CD14-positive monocyte (primary cell): ENCODE measurements at places on chromosomes 3 and 15.

GRCh38 chr3:50132421-50133282 is 22.5 kb upstream of the SEMA3F start:
- no peak for DNase-seq

- DNase-seq = no peak
Measured at GRCh38 chr3:98797905-98798304, 34.8 kb downstream of the ST3GAL6 start.

GRCh38 chr15:32855942-32856341 is 138.1 kb downstream of the GREM1 start:
- DNase-seq = no peak

DNA sequence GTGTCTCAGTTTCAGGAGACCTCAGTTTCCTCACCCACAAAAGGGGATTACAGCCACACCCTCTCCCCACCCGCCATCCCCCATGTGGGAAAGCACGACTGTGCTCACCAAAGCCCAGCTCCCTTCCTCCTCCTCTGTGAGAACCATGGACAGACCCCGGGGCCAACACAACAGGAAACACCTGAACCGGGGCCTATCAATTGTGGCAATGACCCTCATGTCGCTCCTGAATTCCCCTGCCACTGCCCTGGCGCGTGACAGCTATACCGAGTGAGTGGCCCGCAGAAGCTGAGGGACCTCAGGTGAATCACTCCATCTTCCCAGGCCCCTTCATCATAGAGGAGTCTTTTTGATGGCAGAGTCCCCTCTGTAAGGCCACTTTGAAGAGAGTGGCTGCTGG is 28.6 kb downstream of the PLEKHO2 start:
- DNase-seq = peak; percentile 56

DNA sequence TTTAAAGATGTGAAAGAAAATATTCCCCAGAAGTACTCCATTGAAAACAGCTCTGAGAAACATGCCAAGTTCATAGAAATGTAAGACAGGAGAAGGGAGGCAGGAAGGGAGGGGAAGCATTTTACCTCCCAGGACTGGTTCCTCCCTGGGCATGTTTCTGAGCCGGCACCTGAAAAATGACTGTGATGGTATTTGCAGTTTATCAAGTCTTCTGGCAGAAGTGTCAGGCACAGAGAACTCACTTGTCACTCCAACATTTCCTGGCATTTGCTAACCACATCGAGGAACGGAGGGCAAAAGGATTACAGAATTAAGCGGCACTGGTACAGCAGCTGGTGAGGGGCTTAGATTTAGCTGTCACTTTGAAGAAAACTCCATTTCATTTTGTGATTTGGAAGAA is 1054.0 kb downstream of the TUSC7 start:
- DNase-seq = no peak

- DNase-seq = no peak
Measured at GRCh38 chr3:85303156-85303555, 344.4 kb downstream of the CADM2 start.

- DNase-seq = no peak
Measured at GRCh38 chr3:135176881-135177280, 381.8 kb downstream of the EPHB1 start.

DNA sequence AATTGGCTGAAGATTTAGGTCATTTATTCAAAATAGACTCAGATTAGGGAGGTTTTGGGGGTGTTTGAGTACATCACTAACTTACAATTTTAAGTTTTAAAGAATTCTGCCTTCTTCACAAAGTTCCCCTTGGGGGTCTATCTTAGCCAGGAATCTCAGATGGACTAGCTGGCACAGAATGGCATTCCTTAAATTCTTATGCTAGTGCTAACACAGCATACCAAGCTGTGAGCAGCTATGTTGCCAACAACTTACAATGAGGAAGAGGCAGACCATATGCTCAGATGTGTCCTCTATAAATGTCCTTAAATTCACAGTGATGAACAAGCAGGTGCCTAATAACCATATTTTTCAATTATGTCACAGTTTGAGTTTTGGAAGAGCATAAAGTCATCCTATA is 60.9 kb upstream of the NPHP3 start:
- DNase-seq = no peak

DNA sequence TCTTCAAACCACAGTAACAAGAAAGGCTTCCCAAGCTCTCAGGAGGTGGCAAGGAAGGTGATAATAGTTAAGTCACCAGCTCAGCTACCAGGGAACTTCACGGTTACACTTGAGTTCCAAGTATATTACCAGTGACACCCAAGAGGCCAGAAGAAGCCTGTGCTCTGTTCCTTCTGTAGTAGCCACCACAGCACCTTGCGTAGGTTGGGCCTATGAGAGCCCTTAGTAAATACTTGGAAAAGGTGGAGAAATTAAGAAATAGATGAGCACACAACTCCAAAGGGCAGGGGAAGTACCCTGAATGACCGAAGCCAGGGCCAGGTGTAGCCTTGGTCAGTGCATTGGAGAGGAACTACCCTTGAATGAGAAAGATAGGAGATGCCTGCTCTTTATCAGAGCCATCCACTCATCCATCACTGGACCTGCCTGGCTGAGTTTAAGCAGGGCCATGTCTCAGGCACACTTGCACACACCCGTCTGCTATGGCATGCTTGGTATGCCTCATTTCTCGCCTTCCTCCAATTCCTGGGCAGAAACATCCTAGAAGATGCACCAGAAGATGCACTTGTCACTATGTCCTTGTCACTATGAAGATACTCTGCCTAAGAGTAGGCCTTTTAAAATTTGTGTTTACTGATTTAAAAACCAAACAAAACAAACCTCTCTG is 32.6 kb upstream of the NDUFB4 start:
- DNase-seq = no peak

GRCh38 chr3:126852511-126852910 is 130.4 kb upstream of the PLXNA1 start:
- DNase-seq = no peak

GRCh38 chr3:132255041-132255745 is 62.0 kb upstream of the ACP3 start:
- no peak for DNase-seq

DNA sequence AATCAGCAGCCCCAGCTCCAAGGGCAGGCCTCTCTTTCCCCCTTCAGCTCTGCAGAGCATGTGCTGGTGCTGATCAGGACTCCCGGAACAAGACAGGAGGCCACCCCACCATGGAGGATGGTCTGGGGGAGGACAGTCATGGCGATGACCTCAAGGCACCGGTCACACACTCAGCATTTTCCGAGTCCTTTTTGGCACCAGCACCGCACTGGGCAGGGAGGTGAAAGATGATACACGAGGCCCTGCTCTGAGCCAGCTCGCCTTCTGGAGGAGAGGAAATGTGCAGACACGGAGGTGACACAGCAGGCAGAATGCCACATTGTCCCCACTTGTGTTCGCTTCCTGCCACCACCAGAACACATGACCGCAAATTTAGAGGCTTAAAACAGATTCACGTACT is 61.8 kb upstream of the SEC61A1 start:
- no peak for DNase-seq

DNA sequence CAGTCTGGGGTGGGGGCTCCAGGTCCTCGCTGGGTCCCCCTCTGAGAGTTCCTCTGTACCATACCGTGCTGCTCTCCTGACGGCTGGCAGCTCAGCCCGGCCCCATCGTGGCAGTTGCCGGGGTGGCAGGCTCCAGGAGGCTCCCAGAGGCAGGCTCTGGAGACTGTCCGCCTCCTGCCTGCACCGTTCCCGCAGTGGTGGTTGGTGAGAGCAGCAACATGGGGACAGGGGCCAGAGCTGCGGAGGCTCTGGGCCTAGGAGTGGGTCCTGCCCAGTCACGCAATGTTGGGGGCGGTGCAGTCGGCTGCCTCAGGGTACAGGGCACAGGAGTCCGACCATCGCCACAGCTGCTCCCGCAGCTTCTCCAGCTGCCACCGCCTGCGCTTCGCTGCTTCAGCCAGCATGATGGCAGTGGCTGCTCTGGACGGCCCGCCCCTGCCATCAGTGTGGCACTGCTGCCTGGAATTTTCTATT is 492.7 kb downstream of the AGBL1 start:
- no peak for DNase-seq

DNA sequence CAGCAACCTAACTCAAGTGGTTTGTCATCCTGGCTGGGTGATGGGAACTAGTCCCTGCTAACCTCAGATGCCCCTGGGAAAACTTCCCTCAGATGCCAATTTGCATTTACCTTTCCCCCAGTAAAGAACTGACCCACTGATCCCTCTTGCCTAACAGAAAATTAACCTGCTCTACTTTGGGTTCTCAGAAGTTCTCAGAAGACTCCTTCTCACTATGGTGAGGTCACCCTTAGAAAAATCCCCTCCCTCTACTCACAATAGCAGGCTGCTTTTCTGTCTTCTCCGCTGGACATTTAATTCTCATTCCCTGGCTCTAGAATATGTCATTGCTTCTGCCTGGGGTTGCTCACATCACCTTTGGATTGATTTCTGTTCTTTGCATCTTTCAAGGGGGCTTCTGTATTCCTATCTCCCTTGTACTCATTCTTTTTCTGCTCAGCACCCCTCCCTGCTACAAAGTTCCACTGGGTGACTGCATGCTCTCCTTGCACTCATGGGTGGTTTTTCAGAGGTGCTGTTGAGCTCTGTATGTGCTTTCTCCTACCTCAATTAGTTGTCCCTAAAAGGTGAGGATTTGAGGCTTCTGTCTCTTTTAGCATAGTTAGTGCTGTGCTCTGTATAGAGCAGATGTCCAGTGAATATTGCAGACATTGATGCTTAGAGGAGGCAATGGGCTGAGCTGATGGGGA is 869 bp downstream of the PLA1A start:
- DNase-seq = no peak

GRCh38 chr15:96222981-96223380 is 107.5 kb upstream of the NR2F2 start:
- DNase-seq = no peak

DNA sequence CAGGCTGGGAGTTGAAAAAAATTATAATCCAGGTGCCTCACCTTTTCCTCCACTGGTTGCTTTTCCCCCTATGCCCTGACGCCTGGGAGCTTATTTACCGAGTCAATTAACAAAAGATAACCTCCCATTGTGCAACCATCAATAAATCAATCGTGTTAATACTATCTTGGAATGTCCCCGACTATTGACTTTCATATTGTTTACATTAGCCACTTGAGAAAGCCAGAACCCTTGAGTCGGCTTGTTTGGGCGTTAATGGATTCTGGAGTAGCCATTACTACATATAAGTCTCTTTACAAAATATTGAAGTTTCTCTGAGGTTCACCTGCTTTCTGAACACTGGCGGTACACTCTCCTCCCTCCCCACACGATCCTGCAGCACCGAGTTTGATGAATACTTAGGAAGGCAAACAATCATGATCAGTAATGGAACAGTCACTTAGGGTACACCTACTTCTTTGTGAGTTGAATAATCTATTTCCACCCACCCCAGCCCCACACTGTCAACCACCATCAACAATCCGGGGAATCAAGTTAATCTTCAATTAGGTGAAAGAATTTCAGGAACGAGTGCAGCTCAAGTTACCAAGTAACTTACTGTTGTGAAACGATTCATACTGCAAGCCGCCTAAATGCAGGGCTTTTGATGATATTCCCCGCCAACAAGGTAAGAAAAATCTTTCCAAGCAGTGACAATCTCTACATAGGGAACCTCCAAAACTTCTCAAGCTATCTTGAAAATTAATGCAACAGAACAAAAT is 159.3 kb upstream of the NR2F2 start:
- no peak for DNase-seq

- no peak for DNase-seq
Measured at GRCh38 chr3:124467980-124468902, 262.0 kb upstream of the UMPS start.

GRCh38 chr3:36212251-36212650 is 168.1 kb upstream of the STAC start:
- no peak for DNase-seq

GRCh38 chr15:38401701-38402100 is 52.2 kb upstream of the FAM98B start:
- DNase-seq = no peak

DNA sequence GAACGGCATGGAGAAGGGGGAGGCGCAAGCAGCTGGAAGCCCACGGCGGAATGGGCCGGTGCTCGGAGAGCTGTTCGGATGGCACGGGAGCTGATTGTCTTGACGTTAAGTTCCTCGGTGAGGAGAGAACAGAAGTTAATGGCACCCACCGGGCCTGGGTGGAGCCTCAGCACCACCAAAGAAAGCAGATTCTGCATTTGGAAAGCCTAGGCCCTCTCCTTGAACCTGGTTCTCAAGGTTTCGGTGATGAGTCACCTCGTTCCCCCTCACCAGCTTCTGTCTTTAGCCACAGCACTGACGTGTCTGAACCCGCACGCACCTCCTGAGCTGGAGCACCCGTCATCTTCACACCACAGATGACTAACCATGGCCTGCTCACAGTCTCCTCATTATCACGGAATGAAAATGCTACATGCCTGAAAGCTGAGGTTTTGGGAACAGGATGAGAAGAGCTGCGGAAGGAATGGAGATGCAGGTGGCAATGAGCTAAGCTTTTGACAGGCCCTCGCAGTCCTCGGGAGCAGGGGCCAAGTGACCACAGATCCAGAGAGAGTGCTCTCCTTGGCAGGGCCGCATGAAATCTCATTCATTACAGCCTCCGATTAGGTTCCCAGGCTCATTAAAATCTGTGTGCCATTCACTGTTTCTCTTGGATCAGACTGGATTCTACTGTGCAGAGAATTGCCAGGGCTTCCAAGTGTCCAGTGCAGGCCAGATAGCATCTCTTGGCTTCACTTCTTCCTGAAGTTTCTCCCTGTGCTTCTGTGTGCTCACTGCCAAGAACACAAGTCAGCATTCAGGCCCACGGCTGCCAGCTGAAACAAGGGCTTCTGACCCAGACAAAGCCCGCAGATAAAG is 96.3 kb upstream of the DLG1 start:
- DNase-seq = no peak

GRCh38 chr15:61749169-61749568 is 311.1 kb downstream of the VPS13C start:
- DNase-seq = no peak

DNA sequence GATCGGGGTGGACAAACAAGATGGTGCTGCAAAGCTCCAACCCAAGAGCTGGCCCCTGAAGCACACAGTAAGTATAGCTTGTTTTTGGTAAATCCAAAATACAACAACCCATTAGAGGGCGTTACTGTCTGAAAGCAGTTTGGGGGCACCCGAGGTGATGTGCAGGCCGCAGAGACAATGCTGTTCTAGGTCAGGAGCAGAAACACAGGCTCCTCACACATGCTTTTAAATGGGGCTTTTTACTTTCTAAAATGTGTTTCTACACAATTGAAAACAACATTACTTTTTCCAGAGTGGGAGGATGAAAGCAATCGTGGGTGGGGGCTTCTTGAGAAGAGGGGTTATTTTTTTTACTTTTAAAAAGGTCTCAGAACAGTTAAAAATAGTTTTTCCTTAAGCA is 1029.3 kb upstream of the CFAP20DC start:
- DNase-seq = no peak

DNA sequence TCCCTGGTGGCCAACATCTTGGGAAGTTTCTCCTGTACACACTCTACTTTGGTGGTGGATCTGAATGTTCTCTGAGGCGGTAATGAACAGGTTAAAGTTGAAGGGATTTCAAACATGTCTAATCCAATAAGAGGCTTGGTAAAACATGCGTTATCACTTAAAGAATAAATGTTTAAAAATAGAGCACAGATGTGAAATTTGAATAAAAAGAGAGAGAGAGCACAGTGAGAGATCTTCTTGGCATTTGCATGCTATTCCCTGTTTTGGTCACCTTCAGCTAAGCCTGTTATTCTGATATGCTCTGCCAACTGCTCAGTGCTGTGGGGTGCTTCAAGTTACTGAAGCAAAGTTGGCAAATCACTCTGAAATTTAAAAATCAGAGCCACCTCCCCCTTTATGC is 237.7 kb upstream of the WNT5A start:
- DNase-seq = no peak

GRCh38 chr3:185137821-185138220 is 15.0 kb downstream of the C3orf70 start:
- DNase-seq = no peak
